ENCODE measurements at places on chromosomes 1 and 21.
A peak's percentile ranks its signal among the peaks of the same experiment; 100 is the strongest.

DNA sequence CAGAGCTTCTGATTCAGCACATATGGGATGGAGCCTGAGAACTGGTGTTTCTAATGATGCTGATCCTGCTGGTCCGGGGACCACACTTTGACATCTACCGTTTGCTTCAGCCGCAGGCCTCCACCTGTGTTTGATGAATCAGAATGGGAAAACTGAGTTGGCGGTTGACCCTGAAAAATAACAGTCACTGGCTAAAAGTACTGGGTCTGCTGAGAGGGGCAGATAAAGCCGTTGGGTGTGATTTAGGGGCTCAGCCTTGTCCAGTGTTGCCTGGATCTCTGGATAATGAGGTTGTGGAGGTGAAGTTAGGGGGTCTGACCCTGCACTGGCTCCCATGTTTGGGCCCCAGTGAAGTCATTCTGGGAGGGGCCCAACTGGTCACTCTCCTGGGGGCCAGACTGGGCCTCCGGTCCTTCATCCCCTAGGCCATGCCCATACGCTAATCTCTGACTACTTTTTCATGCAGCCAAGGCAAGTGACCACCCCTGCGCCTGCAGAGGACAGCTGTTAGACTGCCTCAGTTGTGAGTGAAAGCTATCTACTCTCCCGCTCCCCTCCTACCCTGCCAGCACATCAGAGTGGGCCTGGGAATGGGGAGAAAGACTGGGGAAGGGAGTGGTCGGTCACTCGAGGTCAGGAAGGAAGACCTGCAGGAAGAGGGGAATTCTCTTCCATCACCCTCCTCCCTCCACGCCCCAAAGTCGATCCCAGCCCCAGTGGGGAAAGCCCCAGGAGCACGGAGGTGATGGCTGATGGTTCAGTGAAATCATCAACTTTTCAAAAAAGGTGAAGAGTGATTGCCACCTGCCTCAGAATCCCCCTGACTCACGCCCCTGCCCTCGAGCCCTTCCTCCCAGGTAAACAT is 27.7 kb downstream of the VASH2 start:
- DNase-seq, result no peak

GRCh38 chr1:15584489-15585363 is at the start of gene AGMAT:
AGMAT (minus strand) TSS chr1:15585051; CDS start chr1:15584967, 84 bp downstream.
- DNase-seq, result peak; percentile 87

GRCh38 chr1:23558140-23558871 is 995 bp downstream of the ID3 start:
- DNase-seq, result peak; percentile 89

- DNase-seq, result no peak
Measured at GRCh38 chr1:184509105-184509504, 122.3 kb downstream of the C1orf21 start.

DNA sequence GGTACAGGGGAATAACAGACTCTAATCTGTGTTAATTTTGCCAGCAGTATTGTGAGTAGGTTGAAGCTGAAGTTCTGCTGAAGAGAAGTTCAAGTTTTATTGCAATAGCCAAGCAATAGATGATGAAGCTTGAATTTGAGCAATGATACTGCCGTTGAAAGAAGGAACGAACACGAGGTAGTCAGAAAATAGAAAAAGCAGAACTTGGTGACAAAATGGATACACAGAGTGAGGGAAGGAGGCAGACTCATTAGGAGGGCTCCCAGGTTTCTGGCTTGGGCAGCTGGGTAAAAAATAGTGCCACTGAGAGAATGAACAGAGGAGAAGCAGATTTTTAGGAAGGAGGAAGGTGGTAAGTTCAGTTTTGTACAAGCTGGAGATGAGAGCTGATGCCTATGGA is 22.3 kb upstream of the AGO1 start:
- DNase-seq, result no peak

DNA sequence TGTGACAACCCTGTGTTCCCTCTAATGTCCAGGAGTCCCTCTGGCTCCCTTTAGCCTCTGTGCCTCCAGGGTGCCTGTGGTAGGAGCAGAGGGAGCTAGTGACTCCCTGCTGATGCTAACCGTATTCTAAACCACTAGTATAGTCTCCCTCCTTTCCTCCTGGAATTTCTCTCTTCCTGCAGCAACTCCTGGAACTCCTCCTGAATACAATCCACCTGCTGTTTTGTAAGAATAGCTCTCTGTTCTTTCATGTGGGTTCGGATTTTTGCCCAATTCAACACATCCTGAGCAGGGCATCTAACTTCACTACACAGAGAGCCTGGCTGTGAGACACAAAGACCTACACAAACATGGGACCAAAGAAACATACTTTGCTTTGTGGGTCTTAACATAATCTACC is 107.9 kb downstream of the RUNX1 start:
- DNase-seq, result no peak

DNA sequence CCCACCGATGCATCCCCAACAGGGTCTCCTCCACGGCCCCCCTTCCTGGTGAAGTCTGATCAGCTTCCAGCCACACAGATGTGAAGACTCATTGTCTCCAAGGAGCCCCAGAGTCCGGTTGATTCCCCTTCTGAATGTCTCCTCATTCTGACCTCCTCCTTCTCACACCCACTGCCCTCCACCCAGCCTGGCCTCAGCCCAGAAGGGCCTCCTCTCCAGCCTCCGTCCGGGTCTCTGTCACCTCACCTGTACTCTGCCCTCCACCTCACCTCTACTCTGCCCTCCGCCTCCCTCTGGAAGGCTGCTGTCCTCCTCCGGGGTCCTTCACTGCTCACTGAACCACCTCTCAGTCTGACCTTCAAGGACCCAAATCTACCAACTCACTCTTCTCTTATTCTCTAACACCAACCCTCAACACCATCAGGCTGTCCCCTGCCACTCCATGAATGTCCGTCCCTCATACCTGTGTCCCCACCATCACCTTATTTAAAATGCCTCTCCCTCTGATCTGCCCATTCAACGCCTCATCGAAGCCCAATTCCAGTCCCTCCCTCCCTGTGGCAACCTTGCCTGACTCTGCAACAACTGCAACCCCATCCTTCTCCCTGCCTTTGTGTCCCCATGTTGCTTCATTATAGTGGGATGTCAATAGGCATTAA is 201.2 kb downstream of the TOMM20 start:
- no peak for DNase-seq

- no peak for DNase-seq
Measured at GRCh38 chr1:56036479-56036878, 542.9 kb downstream of the PLPP3 start.

DNA sequence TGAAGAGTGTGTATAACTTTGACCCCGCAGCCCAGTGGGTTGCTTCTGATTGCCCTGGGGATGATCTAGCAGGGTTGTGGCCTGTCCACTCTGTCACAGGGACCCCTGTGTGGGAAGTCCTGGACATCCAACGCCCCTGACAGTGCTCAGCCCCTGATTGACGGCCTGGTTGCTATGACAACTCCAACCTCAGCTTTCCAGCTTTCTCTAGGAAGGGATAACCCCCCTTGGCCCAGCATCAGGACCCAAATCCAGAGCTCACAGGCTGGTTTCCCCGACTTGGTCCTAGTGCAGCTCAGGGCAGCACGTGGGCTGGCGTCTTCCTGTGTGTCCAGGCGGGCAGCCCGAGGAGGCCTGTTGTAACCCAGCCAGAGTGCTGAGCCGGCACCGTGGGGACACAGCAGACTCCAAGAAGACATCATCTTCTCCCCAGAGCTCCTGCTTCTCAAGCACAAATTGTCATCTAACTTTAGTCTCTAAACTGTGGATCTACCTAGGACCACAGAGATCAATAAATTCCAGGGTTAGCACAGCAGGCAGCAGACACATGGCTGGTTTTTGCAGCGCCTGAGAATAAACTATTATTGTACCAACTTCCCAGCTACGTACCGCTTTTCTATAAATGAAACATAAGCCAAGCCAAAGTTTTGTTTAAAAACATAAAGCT is 18.9 kb upstream of the PDXK start:
- DNase-seq, result no peak

DNA sequence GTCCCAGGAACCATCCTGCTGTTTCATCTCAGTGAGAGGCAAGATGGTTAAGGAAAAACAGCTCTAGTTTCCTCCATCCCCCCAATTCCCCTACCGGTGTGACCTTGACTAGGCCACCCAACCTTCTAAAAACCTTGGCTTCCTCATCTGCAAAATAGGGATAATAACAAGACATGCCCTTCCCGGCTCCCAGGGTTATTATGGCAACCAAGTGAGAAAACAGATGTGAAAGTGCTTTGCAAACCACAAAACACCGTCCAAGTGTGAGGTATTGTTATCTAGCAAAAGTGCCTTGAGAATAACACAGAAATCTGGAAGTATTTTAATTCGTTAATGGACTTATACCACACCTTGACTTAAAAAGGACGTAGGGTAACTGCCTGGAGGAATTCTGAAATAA is 62.7 kb downstream of the ITPKB start:
- DNase-seq, result no peak

GRCh38 chr1:87963556-87963955 is 634.9 kb downstream of the LMO4 start:
- no peak for DNase-seq

DNA sequence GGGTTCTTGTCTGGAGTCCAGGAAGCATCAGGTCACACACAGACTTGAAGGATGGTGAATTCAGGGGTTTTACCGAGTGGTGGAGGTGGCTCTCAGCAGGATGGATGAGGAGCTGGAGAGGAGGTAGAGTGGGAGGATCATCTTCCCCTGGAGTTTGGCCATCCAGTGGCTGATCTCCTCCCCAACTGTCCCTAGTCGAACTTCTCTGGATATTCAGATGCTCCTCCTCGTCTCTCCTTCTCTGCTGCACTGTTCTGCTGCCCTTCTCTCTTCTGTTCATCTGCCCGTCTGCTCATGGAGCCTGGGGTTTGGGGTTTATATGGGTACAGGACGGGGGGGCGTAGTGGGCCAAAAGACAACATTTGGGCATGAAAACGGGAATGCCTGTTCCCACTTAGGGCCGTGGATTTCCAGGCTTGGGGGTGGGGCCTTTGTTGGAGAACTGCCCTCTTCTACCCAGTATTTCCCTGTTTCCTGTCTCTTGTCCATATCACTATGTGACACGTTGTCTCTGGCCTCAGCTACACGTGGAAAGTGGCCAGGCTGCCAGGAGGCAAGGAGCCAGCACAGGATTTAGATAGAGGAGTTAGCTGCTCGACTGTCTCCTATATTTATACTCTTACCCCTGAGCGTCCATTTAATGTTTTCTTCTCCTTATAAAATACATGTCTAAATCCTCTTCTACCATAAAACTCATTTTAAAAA is 76.7 kb downstream of the SIPA1L2 start:
- DNase-seq, result no peak

GRCh38 chr1:108850929-108851328 is 6.0 kb downstream of the AKNAD1 start:
- no peak for DNase-seq

- DNase-seq, result no peak
Measured at GRCh38 chr1:193348769-193349535, 162.5 kb upstream of the B3GALT2 start.

- no peak for DNase-seq
Measured at GRCh38 chr1:27719286-27720251, 6.2 kb upstream of the FAM76A start.

DNA sequence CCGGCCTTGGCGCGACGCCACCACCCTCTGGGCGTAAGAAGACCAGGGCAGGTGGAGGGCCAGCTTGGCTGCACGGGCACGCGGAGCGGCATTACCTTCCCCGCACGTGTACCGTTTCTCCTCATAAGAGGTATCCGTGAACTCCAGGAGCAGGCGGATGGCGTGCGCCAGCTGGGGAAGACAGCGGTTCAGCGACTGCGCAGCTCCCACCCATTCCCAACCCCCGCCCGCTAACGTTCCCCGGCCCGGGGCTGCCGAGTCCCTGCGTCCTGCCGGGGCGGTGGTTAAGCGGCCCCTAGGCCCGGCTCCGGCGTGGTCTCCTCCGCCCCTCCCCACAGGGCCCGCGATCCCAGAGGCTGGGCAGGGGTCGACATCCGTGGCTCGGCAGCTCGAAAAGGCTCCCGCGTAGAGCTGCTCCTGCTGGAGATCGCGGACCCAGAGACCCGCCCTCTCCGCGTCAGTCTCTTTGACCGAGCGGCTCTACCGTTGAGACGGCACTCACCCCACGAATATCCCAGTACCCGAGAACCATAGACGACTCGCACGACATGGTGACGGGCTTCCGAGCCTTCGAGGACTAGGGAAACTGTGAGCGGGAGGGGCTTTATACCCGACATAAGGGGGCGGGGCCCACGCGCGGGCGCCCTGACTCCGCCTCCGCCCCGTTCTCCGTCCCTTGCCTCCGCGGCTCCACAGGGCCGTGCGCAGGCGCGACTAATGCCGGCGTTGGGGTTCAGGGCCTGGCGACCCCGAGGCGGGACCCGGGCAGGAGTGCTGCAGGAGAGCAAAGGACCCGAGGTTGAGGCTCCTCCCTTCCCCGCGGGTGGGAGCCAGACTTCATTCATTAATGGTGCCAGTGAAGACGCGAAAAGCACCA is 862 bp downstream of the GSTM3 start:
- DNase-seq, result peak; percentile 72

- DNase-seq, result no peak
Measured at GRCh38 chr1:41835485-41835884, 83.2 kb downstream of the HIVEP3 start.

- DNase-seq, result no peak
Measured at GRCh38 chr1:113244112-113244820, 146.0 kb upstream of the MAGI3 start.

DNA sequence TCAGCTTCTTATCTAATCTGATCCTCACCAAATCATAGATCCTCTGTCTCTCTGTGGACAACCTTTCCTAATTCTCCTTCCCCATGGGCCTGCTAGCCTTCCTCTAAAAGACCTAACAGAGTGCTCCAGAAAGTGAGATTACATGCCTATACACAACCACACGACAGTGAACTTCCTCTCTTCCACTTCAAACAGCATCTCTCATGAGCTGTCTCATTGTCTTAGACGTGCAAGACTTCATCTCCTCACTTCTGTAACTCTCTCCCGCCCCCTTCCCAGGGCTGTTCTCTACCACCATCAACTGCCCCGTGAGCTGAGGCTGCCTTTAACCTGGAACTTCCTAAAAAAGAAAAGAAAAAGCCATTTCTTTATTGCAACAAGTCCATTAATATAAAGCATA is 14.1 kb upstream of the A3GALT2 start:
- no peak for DNase-seq

GRCh38 chr1:174367892-174368291 is 79.9 kb upstream of the GPR52 start:
- DNase-seq, result no peak

GRCh38 chr1:42332877-42333276 is 2.2 kb downstream of the FOXJ3 start:
- no peak for DNase-seq

GRCh38 chr1:194786027-194786426 is 1599.6 kb upstream of the B3GALT2 start:
- DNase-seq, result no peak

Data from Peyer's patch (tissue), 4 donors.